ENCODE measurements at places on chromosomes 13 and 19.

DNA sequence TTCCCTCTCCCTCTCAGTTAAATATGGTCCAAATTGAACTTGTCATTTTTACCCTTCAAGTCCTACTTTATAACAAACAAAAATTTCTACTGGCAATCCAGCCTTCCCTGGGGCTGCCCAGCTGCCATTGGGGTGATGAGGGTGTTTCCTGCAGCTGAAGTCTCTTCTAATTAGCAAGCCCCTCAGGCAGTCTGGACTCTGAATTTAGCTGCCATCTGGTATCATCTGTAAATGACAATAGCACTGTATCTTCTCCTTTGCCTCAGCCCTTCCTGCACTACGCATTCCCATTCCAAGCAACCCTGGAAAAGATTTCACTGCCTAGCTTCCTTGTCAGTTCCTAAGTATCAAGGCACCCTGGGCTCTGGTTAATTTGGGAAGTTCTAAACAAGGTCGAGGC is 331.1 kb upstream of the KLF12 start:
- DNase-seq, result no peak

DNA sequence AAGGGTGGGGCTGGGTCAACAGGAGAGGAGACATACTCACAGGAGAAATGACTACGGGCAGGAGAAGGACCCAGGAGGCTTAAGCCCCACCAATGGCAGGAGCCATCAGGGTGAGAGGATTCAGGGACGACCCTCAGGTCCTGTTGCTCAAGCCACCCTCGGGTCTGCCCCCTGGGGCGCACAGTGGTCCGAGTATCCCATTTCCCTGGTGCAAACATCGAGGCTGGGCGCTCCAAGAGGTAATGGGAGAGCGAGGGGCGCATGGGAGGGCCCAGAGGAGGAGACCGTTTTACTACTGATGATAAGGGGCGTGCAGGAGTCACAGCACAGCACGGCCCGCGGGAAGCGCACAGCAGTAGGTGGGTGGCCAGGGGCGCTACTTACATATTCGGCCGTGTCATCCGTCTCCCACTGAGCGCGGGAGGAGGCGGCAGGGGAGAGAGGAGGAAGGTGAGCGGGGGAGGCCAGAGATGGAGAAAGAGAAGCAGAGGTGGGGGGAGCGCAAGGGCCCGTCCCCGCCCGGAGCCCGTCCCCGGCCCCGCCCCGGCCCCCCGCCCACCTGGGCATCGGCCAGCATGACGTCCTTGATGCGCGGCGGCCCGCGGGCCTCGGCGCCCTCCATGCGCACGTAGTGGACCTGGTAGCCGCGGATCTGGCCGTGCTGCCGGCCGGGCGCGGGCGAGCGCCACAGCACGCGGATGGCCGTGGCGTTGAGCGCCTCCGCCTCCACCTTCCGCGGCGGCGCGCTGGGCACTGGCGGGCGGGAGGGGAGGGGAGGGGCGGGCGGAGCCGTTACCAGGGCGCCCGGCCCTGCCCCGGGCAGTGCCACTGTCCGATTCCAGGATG is 111.5 kb downstream of the PTPRS start:
- DNase-seq, result no peak

- no peak for DNase-seq
Measured at GRCh38 chr19:51821921-51822320, 27.0 kb downstream of the FPR3 start.

DNA sequence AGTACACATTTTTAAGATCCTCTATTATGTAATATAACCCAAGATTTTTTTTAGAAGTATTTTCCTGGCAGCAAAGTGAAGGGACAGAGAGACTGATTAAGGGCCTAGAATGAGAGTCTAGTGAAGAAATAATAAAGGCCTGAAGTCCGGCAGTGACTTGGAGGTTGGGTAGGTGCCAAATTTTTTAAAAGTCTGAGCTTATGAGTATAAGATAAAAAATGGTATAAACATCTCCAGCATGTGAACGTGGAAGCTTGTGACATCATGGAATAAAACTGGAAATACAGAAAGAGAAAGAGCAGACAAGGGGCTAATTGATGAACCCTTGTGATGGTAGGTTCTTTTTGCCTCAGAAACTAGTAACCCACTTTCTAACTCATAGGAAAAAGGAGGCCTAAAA is 174.6 kb downstream of the SUCLA2 start:
- DNase-seq, result no peak

DNA sequence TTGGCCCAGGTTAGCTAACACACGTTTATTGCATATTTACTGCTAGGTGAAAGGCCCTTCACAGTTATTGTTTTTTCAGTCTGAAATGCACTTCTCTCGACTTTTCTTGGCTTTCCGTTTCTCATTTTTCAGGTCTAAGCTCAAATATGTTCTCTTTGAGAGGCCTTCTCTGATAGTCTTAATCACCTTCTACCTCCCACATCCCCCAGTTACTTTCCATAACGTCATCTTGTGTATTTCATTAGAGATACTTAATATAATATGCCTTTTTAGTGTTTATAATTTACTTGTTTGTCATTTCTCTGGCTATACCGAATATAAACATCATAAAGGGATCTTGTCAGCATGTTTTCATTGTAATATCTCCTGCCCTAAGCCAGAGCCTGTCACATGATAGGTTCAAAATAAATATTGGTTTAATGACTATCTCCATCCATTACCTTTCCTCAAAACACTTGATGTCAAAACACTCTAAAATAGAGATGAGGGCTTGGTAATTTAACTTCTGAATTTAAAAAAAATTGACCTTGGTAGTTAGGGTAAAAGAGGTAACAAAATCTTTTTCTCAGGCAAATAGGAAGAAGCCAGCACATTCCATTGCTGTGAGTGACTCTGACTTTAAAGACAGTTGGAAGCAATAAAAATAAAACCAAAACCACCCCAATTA is 168.6 kb upstream of the RFC3 start:
- DNase-seq, result no peak

DNA sequence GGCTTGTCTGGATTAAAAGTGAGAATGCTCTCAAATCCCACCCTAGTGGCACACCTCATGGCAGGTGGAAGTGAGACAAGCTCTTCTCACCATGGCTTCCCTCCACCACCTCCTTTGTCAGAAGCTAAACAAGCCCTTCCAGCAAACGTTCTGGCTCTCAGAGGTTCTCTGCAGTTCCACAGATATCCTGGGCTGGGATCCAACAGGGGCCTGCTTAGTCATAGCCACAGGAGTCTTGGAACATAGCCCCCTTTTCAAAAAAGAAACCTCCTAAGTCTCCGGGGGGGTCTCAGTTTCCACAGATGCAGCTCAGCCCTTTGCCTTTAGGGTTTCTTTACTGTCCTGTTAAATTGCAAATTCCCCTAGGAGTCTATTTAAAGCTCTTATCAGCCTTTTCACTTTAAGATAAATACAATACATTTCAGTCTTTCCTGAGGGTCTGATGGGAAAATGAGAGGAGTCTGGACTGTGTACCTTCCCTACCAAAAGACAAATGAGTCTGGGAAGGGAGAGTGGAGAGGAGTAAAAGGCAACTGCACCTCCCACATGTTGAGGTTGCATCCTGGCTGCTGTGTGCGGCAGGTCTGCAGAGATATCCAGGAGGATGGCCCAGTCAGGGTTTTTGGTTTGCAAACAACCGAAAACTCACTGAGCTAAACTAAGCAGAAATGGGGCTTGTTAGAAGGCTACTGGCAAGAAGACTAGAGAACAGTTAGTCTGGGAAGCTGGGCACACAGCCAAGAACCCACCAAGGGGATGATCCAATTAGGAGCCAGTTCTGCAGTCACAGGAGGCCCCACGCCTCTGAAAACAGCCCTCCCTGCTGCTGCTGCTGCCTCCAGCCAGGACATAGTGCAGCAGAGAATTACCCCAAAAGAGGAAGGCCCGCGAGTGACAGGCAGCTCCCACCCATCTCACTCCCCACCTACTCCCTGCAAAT is 41.4 kb upstream of the SERP2 start:
- peak; percentile 22 for DNase-seq

- DNase-seq, result no peak
Measured at GRCh38 chr19:47002853-47003610, 16.6 kb upstream of the NPAS1 start.

DNA sequence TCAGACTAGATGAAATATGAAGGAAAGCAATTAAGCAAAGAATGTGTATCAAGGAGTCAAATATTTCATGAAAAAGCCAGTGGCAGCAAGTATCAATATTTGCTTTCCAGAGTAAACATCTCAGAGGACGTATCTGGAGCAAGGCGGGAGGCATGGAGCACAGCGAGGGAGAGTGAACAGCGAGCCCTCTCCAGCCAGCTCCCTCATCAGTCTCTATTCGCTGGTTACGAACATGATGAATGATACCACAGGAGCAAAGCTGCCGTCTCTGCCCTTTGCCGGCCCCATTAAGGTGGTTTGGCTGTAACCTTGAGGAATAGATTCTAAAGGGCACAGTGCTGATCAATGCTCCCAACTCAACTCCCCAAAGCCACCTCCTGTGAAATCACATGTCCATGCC is 95.8 kb downstream of the CCNA1 start:
- DNase-seq, result no peak

Data from putamen (tissue), 1 donor.